ENCODE measurements at places on chromosomes 13 and 19.
A peak's percentile ranks its signal among the peaks of the same experiment; 100 is the strongest.

DNA sequence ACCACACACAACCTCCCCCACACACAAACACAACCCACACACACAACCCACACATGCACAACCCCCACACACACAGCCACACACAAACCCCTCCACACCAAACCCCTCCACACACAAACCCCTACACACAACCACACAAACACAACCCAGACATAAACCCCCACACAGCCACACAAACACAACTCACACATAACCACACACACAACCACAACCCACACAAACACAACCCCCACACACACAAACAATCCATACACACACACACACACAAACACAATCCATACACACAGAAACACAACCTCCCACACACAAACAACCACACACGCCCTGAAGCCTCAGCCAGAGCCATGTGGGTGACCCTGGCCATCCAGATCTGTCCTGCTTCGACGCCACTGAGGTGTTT is 30.0 kb upstream of the ISYNA1 start:
- DNase-seq: no peak

DNA sequence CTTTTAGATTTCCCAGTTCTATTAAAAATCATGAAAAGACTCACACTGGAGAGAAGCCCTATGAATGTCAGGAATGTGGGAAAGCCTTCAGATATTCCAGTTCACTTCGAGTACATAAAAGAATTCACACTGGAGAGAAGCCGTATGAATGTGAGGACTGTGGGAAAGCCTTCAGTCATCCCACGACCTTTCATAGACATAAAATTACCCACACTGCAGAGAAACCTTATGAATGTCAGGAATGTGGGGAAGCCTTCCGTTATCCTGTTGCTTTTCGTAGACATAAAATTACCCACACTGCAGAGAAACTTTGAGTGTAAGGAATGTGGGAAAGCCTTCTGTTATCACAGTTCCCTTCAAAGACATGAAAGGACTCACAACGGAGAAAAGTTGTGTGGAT is 55.2 kb downstream of the ZNF627 start:
- DNase-seq: no peak

GRCh38 chr13:51935326-51936171 is 73.8 kb downstream of the CCDC70 start:
- no peak for DNase-seq

DNA sequence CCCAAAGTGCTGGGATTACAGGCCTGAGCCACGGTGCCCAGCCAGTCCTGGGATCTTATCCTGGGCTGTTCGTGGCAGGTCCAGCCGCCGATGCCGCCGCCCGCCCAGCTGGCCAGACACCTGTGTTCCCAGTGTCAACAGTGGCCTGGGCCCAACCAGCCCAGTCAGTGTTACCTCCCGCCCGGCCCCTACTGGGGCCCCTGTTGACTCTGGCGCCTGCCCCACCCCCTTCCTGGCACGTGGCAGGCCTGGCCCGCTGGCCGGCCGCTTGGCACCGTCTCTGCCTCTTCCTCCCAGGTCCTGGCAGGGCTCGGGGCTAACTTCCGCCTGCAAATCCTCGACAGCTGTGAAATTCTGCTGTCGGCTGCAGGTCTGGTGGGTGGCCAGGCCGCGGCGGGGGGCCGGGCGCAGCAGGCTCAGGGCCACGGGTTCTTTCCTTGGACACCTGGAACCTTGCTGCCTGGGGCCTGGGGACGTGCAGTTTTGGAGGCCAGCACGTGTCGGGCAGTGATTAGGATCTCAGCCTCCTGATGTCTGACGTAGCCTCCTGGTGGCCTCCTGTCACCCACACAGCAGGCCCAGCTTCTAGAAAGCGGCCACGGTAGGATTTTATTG is 9.1 kb downstream of the ARID3A start:
- DNase-seq: peak; percentile 78

DNA sequence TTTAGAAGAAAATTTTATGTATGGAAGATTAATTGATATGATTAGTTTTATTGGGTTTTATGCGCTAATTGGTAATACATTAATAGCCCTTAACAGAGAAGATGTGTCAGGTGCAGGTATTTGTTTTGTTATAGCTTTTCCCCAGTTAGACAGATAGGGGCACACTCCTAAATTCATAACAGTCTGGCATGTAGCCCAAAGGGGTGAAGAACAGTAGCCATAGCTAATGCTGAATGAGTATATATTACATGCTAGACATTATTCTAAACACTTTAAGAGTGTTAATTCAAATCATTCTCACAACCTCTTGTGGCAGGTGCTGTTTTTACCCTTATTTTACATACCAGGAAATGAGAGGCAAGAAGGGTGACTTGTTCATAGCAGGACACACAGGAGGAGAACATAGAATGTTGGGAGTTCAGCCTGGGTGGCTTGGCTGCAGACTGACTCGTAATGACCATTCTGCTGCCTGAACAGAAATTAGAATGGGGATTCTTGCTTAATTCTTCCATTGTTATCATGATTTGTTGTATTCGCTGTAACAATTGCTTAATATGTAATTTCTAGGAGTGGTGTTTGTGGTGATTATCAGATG is 20.1 kb downstream of the PCCA start:
- no peak for DNase-seq

DNA sequence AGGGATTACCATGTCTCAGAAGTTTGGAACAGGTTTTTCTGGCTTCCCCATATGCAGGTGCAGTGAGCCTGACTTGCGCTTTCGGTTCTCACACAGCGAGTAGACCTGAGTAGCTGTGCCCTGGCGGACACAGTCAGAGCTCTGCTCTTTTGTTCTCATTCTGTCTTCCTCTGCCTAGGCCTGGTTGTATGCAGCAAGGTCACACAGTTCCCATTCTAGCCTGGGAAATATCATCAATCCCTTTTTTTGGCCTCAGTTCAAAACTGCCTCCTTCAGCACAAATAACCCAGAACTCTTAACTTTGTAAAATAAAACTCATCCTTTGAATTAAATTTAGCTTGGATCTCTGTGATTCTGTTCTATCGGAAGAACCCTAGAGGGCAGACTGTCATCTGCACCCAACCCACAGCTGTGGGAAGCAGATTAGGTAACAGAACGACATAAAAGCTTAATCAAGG is 10.2 kb downstream of the OXGR1 start:
- no peak for DNase-seq

GRCh38 chr13:36382030-36382429 is 35.8 kb upstream of the SPART start:
- no peak for DNase-seq

DNA sequence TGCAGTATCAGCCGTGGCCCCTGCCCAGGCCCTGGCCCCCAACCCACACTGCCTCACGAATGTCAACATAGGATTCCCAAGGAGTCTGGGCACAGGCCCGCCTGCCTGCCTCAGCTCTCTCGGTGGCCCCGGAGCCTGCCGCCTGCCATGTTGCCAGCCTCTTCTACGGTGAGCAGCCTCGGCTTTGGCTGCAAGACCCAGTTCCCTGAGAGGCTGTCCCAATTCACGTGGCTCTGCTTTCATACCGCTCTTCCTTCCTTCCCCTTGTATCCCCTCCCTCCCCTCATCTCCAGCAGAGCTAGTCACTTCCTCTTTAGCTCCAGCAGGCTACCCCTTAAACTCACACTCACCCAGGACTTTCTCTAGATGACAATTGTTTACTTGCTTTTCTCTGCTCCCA is 42.7 kb downstream of the SERP2 start:
- no peak for DNase-seq

DNA sequence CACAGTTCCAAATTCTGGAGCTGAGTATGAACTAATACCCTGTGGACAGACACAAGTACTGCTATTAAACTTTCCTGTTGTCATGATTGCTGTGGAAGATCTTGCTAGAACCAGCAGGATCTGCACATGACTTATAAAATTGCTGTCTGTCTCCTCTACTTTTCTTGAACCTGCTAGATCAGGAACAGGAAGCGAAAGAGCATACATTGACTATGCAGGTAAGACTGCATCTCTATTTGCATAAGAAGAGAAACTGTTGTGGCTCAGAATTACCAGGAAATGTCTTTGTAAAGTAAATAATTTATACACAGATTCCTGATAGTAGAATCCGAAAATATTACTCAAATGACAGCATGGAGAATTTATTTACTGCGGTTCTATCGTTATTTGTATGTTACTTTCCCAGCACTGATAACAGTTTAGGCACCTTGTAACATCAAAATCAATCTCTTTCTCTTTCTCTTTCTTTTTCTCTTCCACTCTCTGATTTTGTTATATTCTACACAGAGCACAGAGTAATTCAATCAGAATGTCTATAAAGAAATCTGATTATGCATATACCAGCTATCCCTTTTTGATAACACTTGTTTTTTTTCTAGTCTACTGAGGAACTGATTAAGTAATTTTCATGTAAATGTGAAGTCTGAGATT is 226.5 kb downstream of the MYO16 start:
- DNase-seq: no peak

GRCh38 chr13:43134868-43135267 is 111.5 kb downstream of the DNAJC15 start:
- no peak for DNase-seq

- DNase-seq: no peak
Observed at GRCh38 chr13:47964863-47965262, 36.2 kb downstream of the SUCLA2 start.

DNA sequence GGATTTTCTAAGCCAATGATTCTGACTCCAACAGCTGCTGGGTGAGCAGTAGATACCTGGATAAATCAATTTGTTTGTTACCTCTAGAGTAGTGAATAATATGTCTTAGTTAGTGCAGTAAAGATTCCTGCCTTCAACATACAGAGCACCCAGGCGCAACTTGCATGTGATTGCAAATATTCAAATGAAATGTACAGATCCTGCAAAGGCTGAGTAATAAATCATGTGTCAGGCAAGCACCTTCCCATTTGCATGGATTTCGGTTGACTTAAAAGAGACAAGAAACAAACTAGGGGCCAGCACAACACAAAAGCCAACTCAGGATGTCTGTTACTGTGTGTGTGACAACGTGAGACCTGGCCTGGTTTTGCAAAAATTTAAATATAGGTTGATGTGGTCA is 79.7 kb downstream of the TNFSF11 start:
- no peak for DNase-seq

DNA sequence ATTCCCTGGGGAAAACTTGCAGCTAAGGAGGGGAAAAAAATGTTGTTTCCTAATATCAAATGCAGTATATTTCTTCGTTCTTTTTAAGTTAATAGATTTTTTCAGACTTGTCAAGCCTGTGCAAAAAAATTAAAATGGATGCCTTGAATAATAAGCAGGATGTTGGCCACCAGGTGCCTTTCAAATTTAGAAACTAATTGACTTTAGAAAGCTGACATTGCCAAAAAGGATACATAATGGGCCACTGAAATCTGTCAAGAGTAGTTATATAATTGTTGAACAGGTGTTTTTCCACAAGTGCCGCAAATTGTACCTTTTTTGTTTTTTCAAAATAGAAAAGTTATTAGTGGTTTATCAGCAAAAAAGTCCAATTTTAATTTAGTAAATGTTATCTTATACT is 33.6 kb downstream of the TNFSF11 start:
- no peak for DNase-seq

DNA sequence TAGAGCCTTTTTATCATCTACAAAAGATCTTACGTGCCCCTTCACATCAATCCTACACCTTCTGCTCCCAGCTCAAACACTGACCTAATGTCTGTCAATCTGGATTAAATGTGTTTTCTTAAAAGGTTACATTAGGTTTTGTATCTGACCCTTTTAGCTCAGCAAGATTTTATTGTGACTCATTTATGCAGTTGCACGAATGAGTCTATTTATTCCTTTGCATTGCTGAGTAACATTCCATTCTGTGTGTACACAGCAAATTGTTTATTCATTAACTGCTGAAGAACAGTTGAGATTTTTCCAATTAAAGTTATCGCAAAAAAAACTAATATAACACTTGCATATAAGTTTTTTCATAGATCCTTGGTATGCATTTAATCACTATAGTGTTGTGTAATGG is 253.9 kb upstream of the GPC6 start:
- DNase-seq: no peak

DNA sequence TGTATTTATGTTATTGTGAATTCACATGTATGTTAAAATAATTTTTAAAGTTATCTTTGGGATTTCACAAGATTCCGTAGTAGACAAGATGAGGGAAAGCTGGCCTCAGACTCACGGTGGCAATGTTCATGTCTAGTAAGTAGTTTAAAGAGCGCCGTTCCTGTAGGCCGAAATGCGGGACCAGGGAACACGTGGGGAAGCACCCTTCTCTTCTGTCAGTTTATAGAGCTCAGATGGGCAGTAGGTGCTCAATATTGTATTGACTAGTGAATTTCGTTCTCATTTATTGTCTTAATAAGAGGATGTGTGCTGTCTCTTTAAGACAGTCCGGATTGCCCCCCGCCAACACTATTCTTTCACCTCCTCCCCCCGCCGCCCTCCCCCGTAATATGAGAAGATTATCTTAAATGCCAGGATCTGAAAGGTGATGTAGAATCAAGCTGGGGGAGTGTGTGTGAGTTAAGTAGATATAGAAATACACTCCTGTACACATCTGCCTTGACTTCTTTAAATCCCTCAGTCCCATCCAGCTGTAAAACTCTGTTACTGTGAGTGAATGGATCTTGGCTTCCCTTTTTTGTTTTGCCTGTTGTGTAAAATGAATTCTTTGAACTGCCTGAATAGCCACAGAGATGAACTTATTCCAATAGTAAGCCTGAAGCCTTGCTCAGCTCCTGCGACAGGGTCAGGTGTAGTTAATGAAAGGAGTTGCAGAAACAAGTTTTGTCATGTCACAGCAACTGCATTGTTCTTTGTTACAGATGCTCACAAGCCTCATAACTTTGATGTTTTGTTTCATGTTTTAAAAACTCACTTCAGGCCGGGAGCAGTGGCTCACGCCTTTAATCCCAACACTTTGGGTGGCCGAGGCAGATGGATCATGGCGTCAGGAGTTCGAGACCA is 1.3 kb downstream of the LAMP1 start:
- DNase-seq: no peak

DNA sequence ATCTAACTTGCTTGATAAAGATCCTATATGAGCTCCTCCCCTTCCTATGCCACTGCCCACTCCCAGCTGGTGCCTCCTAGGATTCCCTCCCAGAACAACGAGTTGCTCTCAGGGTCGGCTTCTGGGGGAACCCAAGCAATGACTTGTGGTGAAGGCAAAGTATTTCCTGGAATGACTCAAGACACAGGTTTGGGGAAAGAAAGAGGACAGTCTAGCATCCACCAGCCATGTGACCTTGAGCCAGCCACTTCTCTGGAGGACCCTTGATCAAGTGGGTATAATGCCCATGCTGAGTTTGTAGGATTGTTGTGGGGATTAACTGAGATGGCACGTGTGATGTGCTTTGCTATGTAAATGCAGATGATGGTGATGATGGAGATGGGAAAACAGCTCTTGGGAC is 33.0 kb downstream of the MBD3L2B start:
- DNase-seq: no peak

DNA sequence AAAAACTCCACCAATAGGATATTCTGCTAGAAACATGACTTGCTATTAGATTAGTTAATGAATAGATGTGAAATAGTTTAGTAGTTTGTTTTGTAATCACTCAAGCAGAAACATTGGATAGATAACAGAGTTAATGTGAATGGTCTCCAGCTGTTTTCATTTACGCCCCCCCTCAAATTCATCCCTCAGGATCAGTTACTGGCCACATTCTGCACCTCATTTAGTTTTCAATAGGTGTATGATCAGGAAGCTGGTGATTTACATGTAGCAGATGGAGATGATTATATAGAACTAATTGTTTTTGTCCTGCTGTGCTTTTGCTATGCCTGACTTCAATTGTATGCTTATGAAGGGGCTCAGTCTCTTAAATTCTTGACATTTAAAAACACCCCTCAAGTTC is 759.0 kb downstream of the SLITRK6 start:
- no peak for DNase-seq

GRCh38 chr13:40376867-40377535 is 289.4 kb downstream of the FOXO1 start:
- no peak for DNase-seq

GRCh38 chr13:93977986-93978385 is 501.5 kb downstream of the DCT start:
- DNase-seq: no peak
